ENCODE measurements at places on chromosomes 2 and 18. TPM values are rescaled to one million over a fixed set of nuclear protein-coding genes. Genes with fewer than 3 reads are reported as not detected.

- no peak for DNase-seq
Measured at GRCh38 chr2:19543663-19544383, 185.4 kb upstream of the OSR1 start.

Gene ARHGAP28
- total RNA-seq, result 6.0 TPM

Gene SH2D6
- total RNA-seq, result 0.48 TPM

- no peak for DNase-seq
Measured at GRCh38 chr18:3157606-3158005, 62.2 kb downstream of the MYOM1 start.

DNA sequence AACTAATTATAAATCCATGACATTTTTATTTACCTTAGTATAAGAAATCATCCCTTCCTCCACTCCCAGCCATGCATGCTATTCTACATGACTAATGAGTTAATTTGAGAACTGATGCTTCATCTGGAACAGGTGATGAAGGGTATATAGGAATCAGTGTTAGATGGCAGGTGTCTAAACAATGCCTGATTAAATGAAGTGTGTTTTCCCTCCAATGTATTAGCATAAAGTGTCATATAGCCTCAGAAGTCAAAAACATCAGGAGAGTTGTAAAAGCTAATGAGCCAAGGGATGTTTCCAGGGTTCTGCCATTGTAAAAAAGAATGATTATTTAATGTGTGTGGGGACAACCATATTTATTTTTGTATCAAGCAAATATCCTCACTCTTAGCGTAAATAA is 913.8 kb downstream of the DCC start:
- no peak for DNase-seq

Gene PDE1A
- 4.2 TPM for total RNA-seq

DNA sequence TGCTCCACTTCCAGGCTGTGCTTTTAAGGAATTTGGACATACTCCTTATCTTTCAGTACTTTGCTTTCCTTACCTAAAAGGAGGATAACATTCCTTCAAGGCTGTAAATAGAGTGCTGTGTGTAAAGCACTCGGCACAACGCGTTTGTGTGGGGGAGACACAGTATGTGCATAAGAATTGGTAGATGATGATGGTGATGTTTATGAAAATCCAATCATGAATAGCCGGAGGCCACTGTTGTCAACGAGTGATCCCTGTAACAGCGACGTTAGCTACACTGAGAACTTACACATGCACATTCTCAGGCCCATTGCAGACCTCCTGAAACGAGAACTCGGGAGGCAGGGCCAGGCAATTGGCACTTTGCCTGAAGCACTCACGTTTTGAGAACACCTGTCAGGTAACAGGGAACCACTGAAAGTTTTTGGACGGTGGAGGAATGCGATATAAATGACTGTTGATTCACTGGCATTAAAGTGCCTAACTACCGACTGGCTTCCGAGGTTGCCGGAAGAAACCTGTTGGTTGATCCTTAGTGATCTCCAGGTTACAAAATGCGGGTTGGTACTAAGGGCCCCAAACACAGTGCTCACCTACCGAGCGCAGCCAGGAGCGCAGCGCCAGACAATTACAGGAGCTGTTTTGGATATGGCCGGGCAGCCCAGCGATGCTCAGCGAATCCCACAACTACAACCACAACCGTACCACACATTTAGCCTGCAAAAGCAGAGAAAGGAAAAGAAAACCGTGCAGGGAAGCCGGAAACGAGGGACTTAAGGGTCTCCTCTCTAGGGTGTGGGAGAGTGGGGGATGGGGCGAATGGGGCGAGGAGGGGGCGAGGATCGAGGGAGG is 1.0 kb upstream of the MAP4K4 start:
- peak; percentile 26 for DNase-seq

Gene ABCG8
- not detected for total RNA-seq

- DNase-seq, result no peak
Measured at GRCh38 chr2:158022888-158023287, 78.8 kb upstream of the UPP2 start.

- DNase-seq, result no peak
Measured at GRCh38 chr18:50679056-50679455, 119.2 kb downstream of the MAPK4 start.

DNA sequence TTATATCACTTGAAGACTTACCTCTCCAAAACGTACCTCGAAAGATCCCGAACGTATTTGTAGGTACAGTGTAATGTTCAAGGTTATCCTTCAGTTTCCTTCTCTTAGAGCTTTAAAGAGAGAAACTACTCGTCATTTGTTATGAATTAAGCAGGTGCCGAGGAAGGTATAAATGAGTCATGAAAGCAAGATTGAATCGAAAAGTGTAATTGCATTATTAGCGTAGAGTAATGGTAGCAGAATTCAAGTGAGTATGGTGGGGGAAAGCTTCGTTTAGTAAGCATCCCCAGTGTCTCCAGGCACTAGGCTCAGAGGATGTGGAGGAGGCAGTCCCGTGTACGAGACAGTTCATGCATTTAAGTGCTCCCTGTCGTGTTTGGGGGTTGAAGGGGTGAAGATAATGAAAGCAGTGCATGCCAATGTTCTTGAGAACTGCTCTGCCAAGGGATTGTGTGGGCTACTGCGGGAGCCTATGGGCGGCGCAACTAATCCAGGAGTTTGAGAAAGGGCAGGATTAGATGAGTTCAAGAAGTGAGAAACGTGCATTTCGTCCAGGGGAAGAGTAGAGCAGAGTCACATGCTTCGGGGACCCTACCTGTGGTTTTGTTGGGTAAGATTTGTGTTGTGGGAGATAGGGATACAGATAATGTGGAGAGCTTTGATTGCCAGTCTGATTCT is 858 bp downstream of the POLR1B start:
- no peak for DNase-seq

DNA sequence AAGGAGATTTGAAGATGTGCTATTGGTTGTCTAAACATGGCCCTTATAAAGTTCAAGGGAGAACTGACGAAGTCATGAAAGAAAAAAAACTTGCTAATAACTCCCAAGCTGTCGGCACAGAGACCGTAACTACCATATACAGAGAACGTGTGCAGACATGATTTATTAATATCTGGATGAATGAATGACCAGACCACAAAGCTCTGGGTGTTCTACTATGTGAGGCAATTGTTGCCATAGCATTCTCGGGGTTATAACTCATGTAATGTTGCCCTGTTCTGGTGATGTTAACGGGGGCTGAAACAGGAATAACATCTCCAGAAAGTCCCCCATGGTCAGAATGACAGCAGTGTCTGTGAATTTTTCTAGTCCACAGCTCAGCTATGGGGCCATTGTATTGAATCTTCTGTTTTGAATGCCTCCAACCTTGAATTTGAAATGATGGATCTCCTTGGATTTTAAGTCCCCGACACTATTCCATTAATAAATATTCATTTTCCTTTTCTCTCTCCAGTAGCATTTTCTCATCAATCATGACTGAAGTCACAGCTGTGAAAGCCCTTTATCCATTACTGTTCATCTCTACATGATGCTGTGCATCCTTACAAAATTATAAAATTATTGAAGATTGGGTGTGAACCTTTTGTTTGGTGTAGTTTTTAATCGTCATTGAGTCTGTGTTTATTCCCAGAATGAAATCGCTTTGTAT is 483.4 kb upstream of the KLHL29 start:
- no peak for DNase-seq

- DNase-seq, result no peak
Measured at GRCh38 chr18:49447810-49448745, 12.4 kb downstream of the DYM start.

- DNase-seq, result no peak
Measured at GRCh38 chr2:59047373-59047995, 806.4 kb upstream of the FANCL start.

DNA sequence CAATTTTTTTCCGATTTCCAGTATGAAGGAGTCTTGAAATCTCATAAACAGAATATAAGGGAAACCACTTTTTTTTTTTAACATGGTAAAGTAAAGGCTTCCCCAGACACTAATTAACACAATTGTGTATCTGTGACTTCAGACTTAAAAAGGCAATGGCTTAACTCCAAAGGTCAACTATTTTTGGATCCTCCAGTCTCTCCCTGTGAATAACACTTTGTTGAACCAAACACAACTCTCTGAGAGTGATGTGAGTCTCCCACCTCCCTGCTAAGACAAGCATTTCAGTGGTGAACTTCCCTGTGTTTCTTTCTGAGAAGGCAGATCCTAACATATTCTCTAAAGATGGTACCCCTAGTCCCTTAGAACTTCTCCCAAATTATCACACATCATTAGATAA is 219.6 kb upstream of the RBBP8 start:
- no peak for DNase-seq

Gene HOXD10
- total RNA-seq, result not detected

DNA sequence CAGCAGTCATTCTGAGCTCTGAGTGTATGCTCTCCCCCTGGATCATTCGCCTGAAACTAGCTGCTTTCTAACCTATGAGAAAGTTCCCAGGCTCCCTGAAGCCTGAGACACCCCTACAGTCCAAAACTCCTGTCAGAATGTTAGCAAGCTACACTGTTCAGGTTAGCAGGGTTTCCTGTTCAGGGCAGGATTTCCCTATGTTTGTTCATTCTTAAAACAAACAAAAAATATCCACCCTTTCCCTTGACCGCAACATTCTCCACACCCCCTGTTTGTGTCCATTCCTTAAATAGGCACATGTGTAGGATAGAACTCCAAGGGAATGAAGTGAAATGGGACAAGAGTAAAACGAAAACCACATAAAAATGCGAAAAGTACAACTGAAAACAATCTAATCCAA is 83.1 kb downstream of the KLF7 start:
- no peak for DNase-seq

Gene AMER3
- not detected for total RNA-seq

DNA sequence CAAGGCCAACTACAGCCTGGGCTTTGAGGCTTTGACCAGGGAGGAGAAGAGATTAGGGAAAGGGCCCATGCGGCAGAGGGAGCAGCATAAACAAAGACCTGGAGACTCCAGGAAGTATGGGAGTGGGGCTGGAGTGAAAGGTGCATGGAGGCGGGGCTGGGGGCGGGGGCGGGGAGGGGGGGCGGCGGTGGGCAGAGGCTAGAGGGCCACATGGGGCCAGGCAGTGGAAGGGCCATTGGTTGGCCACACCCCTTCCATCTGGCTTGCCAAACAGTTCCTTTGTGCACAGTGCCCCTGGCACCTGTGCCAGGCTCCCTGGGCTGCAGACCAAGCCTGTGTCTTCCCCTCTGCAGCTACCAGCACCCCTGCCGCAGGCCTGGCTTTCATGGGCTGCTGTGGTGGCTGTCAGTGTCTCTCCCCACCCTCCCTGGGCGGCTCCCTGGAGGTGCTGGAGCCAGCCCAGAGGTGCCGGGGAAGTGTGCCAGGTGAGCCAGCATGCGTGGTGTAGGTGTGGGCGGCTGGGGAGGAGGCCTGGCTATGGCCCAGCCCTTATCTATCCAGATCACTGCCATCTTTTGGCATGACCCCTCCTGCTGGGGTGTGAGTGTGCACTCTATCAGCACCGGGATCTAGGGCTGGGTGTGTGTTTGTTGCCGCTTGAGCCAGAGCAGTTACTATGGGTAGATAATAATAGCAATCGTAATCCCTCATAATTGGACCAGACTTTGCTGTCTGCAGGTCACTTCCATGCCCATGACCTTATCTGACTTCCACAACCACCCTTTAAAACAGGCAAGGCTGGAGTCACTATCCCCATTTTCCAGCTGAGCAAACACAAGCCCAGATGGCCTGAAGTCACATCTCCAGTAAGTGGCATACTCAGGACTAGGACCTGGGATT is 30.5 kb downstream of the DNMT3A start:
- no peak for DNase-seq

DNA sequence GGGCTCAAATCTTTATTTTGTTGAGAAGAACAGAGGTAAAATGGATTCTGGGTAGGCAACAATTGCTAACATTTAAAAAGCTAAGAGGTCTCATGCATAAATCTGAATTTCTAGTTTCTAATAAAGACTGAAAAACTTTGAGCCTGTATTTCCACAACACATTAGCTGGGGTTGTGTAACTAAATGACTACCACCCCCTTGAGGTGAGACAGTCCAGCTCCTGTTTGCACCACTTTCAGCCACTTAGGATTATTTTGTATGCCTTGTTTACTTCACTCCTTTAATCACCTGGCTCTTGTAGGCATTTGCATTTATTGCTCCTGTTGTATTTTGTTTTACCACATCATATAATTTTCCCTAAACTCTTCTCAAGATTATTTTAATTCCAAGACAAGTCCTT is 376.6 kb downstream of the PTH2R start:
- no peak for DNase-seq

GRCh38 chr2:140376686-140377085 is 1596.5 kb upstream of the NXPH2 start:
- no peak for DNase-seq

DNA sequence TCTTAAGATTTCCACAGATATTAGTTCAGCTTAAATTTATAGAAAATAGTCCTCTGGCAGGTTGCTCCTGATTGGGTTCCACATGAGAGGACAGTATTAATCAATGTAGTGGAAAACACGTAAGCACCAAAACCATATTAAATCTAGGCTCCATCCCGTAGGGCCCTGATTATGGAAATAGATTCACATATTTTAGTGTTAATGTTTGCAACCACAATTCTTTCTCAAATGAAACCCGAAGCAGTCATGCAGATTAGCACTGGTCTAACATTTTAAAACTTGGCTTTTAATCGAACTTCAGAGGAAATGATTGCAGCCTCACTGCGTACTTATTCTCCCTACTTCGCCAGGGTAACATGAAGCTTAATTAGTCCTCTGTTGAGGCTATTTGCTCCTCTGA is 60.9 kb downstream of the METTL4 start:
- no peak for DNase-seq

DNA sequence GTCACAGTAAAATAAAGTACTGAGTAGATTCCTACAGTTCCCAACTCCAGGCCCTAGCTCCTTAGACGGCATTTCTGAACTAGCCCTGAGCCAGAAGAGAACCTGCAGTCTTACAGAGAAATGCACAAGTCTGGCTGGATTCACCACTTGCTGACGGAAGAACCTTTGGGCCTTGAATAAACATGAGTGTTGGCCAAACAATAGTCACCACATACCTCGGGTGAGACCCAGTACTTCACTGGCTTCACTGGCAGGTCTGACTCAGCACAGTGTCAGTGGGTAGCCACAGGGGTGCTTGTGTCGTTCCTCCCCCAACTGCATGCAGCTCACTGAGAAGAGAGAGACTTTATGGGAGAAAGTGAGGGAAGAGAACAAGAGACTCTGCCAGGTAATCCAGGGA is 88.9 kb downstream of the TMEM185B start:
- no peak for DNase-seq

DNA sequence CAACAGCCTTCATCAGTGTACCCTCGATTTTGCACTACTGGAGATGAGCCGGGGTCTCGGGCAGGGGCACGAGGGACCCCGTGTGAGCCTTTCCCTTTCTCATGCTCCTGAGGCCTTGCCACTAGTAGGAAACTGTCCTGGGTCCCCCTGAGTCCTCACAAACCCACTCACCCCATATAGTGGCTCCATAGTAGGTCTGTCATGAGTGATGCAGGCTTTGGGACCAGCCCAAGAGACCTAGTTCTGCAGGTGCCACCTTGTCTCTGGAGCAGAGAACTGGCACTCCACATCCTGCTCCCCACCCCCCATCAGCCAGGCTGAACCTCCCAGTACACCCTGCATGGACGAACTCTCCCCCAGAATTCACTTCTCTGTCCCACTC is 187.1 kb downstream of the SMAD7 start:
- DNase-seq, result no peak

Gene OXER1
- 1.2 TPM for total RNA-seq

GRCh38 chr18:25594351-25594750 is 242.4 kb upstream of the ZNF521 start:
- DNase-seq, result no peak
